Activated CD8-positive, alpha-beta T cell treated with anti-CD3 and anti-CD28 coated beads for 36 hours (primary cell): ENCODE measurements at places on chromosomes 7 and 10. TPM values are rescaled to one million over a fixed set of nuclear protein-coding genes. Genes with fewer than 3 reads are reported as not detected.

Gene MYH16
- not detected for total RNA-seq

Gene ANKRD61
- total RNA-seq: 0.27 TPM

Gene PTTG1IP2
- not detected for total RNA-seq

Gene CCL26
- not detected for total RNA-seq

Gene ANLN
- 45.0 TPM for total RNA-seq

Gene PAPOLB
- total RNA-seq: not detected

Gene SFXN3
- total RNA-seq: 29.6 TPM

Gene PODXL
- 0.45 TPM for total RNA-seq

Gene ANXA7
- total RNA-seq: 101 TPM

Gene VWDE
- total RNA-seq: 1.7 TPM

Gene TMEM243
- 67.2 TPM for total RNA-seq

Gene SORBS1
- 0.70 TPM for total RNA-seq

Gene WDFY4
- 0.90 TPM for total RNA-seq

Gene CRPPA
- 1.6 TPM for total RNA-seq

Gene MBL2
- not detected for total RNA-seq

Gene HBP1
- total RNA-seq: 23.8 TPM

Gene RET
- 0.13 TPM for total RNA-seq

Gene CBLL1
- 31.7 TPM for total RNA-seq

Gene TRIM50
- total RNA-seq: not detected

Gene SPDYE11
- total RNA-seq: not detected

Gene CHAT
- not detected for total RNA-seq

Gene CPN1
- not detected for total RNA-seq
